ENCODE measurements at places on chromosomes 6 and 20. TPM values are rescaled to one million over a fixed set of nuclear protein-coding genes. Genes with fewer than 3 reads are reported as not detected.

The HSPA12B gene
- 0.12 TPM for total RNA-seq

The EDN1 gene
- 1.3 TPM for total RNA-seq

The HUS1B gene
- total RNA-seq, result 1.4 TPM

The NXT1 gene
- 39.4 TPM for total RNA-seq

The PGK2 gene
- not detected for total RNA-seq

The C6orf132 gene
- total RNA-seq, result 1.5 TPM

The NT5E gene
- total RNA-seq, result 527 TPM

The MYCT1 gene
- total RNA-seq, result under 0.01 TPM

The EPB41L2 gene
- 64.4 TPM for total RNA-seq

Data from uterine smooth muscle cell (primary cell).